ENCODE measurements at places on chromosomes 12 and 14. TPM values are rescaled to one million over a fixed set of nuclear protein-coding genes. Genes with fewer than 3 reads are reported as not detected.

- DNase-seq: peak; percentile 39
- peaks cover 6% of the 10 kb centered on the region for H3K4me1 ChIP-seq
- H3K4me3 ChIP-seq: no peak overlapping the region
These were observed 29.0 kb downstream of the FAM234B start for GRCh38 chr12:13073173-13073572.

DNA sequence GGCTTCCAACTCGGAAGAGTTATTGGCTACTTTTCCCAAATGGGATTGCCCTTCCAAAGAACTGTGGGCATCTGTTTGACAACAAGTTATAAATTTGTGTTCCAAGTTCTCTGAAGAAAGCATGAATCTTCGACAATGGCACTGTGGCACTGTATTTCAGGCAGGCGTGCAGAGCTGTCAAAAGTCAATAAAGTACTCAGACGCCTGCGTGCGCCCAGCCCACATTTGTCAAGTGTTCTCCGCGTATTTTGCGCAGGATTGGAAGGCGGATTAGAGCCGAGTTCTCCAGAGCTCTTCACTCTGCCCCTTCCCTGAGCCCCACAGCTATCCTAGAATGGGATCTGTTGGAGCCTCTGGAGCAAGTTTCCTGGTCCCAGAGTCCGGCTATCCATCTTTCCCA lies 103.2 kb downstream of the SLC25A47 start:
- peaks cover 2% of the 10 kb centered on the region for H3K4me1 ChIP-seq
- no peak overlapping the region for H3K27ac ChIP-seq
- H3K27me3 ChIP-seq: no peaks in the 10 kb centered on the region

- no peaks in the 10 kb centered on the region for H3K4me1 ChIP-seq
- H3K4me3 ChIP-seq: no peak overlapping the region
- no peak for DNase-seq
- H3K36me3 ChIP-seq: no peaks in the 10 kb centered on the region
These were observed 50.9 kb downstream of the CCDC88C start for GRCh38 chr14:91366749-91367148.

DNA sequence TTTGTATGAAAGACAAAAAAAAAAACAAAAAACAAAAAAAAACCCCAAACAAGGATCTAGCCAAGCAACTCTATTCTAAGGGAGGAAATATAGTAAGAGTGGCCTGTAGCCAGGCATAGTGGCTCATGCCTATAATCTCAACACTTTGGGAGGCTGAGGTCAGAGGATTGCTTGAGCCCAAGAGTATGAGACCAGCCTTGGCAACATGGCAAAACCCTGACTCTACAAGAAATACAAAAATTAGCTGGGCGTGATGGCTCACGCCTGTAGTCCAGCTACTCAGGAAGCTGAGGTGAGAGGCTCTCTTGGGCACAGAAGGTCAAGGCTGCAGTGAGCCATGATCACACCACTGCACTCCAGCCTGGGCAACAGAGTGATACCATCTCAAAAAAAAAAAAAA lies 47.9 kb downstream of the TMEM117 start:
- DNase-seq: no peak
- no peak overlapping the region for H3K27ac ChIP-seq
- H3K4me1 ChIP-seq: no peaks in the 10 kb centered on the region
- H3K27me3 ChIP-seq: no peaks in the 10 kb centered on the region

GRCh38 chr14:31965735-31966598 lies 111.1 kb upstream of the ARHGAP5 start:
- no peaks in the 10 kb centered on the region for H3K27me3 ChIP-seq
- H3K4me3 ChIP-seq: no peak overlapping the region
- no peaks in the 10 kb centered on the region for H3K36me3 ChIP-seq

DNA sequence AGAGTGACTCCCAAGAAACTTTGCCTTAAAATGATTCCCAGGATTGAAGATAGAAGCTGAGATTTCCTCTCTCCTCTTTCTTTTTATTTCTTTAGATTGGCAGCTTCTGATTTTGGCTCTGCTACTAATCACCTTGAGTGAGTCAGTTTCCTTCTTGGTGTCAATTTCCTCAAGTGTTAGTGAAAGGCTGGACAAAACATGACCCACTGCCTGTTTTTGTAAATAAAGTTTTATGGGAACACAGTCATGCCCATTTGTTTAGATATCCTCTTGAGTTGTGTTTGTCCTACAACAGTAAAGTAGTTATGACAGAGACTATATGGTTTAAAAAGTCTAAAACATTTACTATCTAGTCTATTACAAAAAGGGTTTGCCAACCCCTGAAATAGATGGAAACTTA lies 227.2 kb upstream of the TBX3 start:
- peaks cover 19% of the 10 kb centered on the region for H3K4me1 ChIP-seq
- DNase-seq: no peak

- H3K27me3 ChIP-seq: no peaks in the 10 kb centered on the region
- DNase-seq: no peak
- H3K36me3 ChIP-seq: no peaks in the 10 kb centered on the region
- no peak overlapping the region for H3K27ac ChIP-seq
- no peak overlapping the region for H3K4me3 ChIP-seq
These were observed 141.1 kb downstream of the PHETA1 start for GRCh38 chr12:111227476-111228420.

DNA sequence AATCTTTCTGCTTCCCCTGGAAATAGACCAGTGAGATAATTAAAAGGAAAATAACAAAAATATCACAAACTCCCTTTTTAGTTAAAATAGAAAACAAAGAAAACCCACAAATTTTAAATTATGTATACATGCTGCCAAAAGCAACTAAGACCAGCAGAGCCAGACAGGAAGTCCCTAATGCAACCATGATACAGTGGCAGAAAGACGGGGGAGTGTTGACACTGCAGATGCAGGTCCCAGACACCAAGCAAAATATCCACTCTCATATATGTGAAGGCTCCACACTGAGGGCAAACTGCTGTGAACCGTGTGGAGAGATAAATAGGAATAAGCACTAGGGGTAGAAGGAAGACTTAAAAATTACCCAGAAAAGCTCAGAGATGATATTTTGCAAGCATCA lies 401.0 kb downstream of the BTG1 start:
- no peaks in the 10 kb centered on the region for H3K27me3 ChIP-seq
- no peak overlapping the region for H3K4me3 ChIP-seq
- no peak for DNase-seq
- H3K36me3 ChIP-seq: no peaks in the 10 kb centered on the region
- no peak overlapping the region for H3K27ac ChIP-seq

Gene TSPAN19
- total RNA-seq: not detected

Gene GALNT9
- total RNA-seq: 0.51 TPM

Gene DYRK2
- 22.5 TPM for total RNA-seq

Gene ZDHHC22
- not detected for total RNA-seq

Gene PPP1R36
- 1.3 TPM for total RNA-seq

Gene INHBE
- 26.4 TPM for total RNA-seq

Gene BBOF1
- total RNA-seq: 4.4 TPM

Gene ERP27
- not detected for total RNA-seq

Gene EMP1
- 53.5 TPM for total RNA-seq

Measured in fibroblast of lung (primary cell).